Fibroblast of skin of left quadriceps (primary cell): ENCODE measurements at places on chromosomes 2 and 18.

DNA sequence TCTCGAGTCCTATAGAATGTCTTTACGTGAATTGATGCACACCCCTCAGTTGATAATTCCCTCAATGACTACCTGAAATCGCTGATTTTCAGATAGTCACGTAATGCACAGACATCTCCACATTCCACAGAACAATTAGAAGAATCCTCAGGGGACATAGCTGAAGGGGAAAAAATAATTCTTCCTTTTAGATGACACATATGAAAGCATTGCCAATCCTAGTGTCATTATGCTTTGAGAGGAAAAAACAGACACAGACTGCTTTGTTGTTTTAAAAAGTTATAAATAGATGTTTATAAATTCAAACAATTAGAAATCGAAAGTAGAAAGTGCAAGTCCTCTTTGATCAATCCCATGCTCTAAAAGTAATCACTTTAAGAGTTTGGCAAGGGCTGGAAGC lies 100.6 kb upstream of the FN1 start:
- DNase-seq: peak; percentile 43

- no peak for DNase-seq
Measured at GRCh38 chr2:141490886-141491285, 639.9 kb downstream of the LRP1B start.

DNA sequence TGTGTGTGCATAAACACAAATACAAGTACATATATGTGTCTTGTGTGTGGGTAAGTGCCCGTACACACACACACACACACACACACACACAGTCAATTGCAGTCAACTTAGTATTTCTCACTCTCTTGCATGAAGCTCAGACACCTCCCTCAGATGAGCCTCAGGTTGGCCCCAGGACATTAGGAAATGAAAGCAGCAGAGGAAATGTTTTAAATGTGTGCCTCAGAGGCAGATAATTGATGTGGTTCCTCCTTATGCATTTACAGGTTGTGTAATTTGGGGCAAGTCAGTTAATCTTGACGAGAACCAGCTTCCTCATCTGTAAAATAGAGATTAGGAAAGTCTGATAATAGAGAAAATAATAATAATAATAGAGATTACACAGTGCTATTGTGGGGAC lies 814.0 kb upstream of the ID2 start:
- no peak for DNase-seq

DNA sequence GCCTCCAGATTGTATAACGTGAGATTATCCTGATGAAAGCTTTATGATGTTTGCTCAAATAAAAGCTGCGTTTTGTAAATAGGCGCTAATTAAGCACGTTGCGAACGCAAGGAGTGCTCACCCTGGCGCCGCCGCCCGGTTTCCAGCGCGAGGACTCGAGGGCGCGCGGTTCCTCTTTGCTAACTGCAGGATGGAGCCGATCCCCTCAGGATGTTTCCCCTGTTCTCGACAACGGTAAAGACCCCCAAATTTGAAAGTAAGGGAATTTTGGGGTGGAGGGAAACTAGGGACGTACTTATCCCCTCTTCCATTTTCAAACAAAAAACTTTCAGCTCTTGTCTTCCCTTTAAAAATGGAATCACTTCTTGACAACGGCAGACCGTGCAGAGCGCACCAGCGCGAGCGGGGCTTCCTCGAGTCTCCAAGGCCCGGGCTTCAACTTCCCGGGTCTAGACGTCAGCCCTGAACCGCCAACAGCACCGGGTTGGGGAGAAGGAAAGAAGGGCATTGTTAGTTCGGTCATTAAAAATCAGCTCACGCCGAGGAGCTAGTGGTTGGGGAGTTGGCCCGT lies 1.1 kb upstream of the GBX2 start:
- DNase-seq: no peak

DNA sequence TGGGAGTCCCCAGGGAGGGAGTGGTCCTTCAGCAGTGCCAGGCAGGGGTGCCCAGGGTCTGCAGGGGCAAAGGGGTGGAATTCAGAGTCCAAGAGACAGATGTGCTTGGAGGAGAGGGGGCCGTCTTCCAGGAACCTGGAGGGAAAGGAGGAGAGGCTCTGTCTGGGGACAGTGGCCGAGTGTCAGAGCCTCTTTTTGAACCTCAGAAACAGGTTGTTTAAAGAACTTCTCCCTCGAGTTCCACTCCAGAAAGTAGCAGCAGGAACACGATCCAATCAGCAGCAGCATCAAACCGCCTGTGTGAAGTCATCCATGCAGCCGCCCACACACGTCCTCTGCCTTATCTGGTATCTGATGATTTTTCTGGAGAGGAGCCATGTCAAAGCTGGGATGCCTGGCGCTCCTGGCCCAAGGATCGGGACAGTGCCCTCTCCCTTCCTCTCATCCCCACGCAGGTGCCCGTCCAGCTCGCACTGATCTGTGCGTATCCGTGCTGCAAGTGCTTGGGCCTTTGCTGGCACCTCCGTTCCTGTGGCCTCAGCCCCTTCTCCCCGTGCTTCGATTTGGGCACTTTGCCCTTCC lies 205.1 kb downstream of the NDUFA10 start:
- DNase-seq: no peak
